ENCODE measurements at places on chromosomes 12 and 14.
A peak's percentile ranks its signal among the peaks of the same experiment; 100 is the strongest.

DNA sequence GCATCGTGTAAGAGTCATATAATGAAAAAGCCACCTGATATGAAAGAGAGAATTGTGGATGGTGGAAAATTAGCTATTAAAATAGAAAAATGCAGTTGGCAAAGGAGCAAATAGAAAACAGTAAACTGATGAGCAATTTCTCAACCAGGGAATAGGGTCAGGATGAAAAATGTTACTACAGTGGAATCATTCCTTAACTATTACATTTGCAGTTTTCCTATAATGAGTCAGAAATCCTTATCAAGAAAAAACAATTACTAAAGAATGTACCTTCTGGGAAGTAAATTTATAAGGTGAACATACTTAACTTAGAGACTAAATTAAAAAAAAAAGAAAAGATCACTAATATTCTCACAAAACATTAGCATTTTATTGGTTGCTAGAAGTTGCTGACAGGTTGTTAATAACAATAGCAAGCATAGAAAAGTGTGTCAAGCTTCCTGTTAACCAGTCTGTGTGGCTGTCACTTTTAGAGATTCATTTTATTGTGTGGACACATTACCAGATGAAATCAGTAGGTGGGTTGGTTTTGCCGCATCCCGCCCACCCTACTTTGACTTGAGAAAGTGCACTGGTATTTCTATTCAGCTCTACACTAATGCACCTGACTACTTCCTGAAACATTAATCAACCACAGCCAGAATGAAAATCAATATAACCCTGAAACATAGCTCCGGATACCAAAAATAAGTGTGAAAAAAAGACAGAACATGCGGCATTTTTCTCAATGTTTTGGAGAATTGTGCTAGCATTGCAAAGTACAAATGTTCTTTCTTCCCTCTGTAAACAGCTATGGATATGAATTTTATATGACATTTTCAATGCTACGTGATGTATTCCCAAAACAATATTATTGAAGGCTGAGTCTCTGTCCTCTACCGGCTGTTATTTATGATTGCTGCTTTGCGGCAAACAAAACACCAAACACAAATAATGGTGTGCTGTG lies 576.7 kb downstream of the SLC16A7 start:
- DNase-seq = no peak

- no peak for DNase-seq
Observed at GRCh38 chr12:22377731-22378496, 43.4 kb upstream of the ST8SIA1 start.

GRCh38 chr12:6265038-6265405 lies 45.5 kb upstream of the PLEKHG6 start:
- no peak for DNase-seq

DNA sequence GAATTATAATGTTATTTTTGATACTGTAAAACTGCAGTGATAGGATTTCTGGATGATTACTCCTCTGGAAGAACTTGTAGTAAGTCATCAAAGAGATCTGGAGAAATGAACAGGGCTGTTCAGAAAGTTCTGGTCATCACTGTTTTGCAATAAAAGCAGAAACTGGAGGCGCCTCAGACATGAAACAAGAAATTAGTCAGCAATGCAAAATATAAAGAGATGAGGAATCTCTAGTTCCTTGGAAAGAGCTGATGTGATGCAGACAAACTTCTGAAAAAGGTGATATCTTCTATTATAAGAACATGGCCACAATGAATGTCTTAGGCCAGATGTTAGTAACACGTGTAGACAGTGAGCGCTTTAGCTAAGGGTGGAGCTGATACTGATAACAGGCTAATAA lies 9.5 kb downstream of the ACIN1 start:
- no peak for DNase-seq

- DNase-seq = no peak
Observed at GRCh38 chr14:45251912-45252311, 1.1 kb downstream of the MIS18BP1 start.

DNA sequence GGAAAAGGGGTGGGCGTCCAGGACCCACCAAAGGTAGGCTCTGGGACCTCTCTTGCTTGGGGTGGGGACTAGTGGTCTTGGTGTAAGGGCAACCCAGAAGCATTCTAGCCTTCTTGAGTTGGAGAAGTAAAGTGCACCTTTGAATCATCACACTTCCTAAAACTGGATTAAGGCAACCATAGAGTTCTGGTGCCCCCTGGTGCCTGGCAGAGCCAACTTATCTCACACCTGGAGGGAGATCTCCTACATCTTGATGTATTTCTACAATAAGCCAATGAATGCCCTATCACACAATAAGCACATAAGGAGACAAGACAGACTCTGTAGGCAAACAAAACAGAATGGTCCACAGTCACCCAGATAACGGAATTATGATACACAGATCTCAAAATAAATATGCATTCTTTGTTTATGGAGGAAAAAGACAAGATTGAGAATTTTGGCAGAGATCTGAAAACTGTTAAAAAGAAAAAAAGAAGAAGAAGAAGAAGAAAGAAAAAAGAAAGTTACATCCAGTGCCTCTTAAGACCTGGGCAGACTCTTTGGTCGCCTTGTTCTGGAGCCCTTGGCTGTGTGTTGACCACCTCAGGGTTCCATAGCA lies 95.9 kb upstream of the PPP2R5C start:
- peak; percentile 27 for DNase-seq

DNA sequence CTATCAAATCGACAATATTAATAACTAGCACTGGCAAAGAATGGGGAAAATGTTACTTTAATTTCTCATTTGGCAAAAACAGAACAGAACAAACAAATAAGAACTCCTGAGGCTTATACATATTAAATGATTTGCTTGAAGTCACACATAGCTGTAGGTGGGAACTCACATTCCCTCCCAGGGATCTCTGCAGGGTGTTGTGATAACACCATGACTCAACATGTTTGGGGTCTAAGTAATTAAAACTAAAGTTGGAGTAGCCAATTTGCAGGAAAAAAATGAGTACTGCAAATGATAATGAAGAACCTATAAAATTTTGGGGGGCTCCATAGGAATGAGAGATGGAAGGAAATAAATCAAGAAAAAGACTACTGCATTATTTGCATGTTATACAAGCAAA lies 27.5 kb downstream of the UNC79 start:
- no peak for DNase-seq

GRCh38 chr14:24662753-24663152 lies 28.8 kb upstream of the GZMB start:
- no peak for DNase-seq

DNA sequence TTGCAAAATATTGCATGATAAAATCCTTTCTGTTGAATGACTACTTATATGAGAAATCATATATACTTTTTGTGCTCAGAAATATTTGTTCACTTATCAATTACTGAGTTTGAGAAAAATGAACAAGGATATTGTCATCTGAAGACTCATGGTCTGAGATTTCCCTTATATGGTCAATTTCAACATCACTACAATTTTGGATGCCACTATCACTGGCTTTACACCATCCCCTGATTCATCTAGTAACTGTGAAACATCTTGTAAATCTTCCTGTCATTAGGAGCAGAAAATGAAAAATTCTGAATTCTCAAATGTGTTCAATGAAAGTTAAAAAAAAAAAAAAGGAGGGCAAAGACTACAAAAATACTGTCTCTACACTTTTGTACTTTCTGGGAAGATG lies 21.8 kb upstream of the GXYLT1 start:
- no peak for DNase-seq

GRCh38 chr14:105012171-105012985 lies 8.5 kb downstream of the CDCA4 start:
- DNase-seq = no peak

- DNase-seq = no peak
Observed at GRCh38 chr12:43370263-43370662, 181.7 kb downstream of the ADAMTS20 start.

GRCh38 chr12:111715279-111715678 lies 29.4 kb downstream of the ACAD10 start:
- no peak for DNase-seq

- DNase-seq = no peak
Observed at GRCh38 chr14:22475381-22475780, 113.6 kb downstream of the DAD1 start.

- no peak for DNase-seq
Observed at GRCh38 chr12:52708010-52708409, 4.7 kb upstream of the KRT77 start.

- DNase-seq = no peak
Observed at GRCh38 chr12:52296572-52297215, 5.4 kb upstream of the KRT81 start.

GRCh38 chr12:39788239-39788638 lies 168.6 kb upstream of the ABCD2 start:
- no peak for DNase-seq

DNA sequence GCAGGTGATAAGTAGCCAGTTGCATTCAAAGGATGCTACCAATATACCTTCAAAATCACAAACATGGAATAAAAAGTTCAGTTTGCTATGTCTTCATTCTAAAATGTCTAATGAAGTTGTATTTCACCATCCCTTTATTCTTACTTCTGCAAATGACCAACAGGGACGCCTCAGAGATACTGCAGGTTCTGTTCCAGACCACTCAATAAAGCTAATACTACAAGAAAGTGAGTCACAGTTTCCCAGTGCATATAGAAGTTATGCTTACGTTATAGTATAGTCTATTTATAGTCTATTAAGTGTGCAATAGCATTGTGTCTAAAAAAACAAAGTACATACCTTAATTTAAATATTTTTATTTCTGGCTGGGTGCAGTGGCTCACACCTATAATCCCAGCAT lies 29.3 kb upstream of the EIF5 start:
- DNase-seq = no peak

DNA sequence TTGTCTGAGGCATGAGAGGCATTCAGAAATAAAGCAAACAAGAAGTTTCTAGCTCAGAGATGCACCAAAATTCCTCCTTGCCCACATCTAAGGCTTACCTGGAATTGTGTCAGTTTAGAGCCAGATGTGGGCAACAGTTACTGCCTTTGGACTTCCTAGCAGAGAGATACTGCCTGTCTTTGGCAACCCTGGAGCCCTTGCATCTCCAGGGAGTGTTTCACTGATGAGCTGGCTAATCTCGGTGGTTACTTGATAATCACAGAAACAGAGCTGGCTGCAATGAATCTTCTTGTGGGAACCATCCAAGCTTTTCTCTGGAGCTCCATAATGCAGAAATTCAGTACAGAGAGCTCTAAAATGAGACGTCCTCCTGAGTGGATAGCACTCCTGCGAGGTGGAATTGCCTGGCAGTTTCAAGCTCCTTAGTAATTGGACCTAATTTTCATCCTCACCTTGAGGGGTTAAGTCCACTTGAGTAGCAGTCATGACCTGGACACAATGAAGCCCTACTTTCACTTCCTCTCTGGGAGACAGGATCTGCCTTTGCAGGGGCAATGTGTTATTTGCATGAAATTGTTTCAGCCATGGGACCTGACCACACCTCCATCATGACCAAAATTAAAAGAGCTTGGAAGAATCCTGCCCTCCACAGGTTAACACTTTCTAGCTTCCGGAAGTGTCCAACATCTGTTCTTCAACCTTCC lies 108.8 kb upstream of the ARHGAP5 start:
- no peak for DNase-seq

GRCh38 chr14:101072070-101072469 lies 168.5 kb upstream of the RTL1 start:
- DNase-seq = no peak

DNA sequence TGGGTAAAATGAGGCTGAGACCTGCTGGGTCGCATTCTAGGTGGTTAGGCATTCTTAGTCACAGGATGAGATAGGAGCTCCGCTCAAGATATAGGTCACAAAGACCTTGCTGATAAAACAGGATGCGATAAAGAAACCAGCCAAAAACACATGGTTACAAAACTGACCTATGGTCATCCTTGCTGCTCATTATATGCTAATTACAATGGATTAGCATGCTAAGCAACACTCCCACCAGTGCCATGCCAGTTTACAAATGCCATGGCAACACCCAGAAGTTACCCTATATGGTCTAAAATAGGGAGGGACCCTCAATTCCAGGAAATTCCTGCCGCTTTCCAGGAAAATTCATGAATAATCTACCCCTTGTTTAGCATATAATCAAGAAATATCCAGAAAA lies 132.4 kb downstream of the BRMS1L start:
- no peak for DNase-seq

- DNase-seq = no peak
Observed at GRCh38 chr12:26451763-26452162, 256.4 kb downstream of the SSPN start.

DNA sequence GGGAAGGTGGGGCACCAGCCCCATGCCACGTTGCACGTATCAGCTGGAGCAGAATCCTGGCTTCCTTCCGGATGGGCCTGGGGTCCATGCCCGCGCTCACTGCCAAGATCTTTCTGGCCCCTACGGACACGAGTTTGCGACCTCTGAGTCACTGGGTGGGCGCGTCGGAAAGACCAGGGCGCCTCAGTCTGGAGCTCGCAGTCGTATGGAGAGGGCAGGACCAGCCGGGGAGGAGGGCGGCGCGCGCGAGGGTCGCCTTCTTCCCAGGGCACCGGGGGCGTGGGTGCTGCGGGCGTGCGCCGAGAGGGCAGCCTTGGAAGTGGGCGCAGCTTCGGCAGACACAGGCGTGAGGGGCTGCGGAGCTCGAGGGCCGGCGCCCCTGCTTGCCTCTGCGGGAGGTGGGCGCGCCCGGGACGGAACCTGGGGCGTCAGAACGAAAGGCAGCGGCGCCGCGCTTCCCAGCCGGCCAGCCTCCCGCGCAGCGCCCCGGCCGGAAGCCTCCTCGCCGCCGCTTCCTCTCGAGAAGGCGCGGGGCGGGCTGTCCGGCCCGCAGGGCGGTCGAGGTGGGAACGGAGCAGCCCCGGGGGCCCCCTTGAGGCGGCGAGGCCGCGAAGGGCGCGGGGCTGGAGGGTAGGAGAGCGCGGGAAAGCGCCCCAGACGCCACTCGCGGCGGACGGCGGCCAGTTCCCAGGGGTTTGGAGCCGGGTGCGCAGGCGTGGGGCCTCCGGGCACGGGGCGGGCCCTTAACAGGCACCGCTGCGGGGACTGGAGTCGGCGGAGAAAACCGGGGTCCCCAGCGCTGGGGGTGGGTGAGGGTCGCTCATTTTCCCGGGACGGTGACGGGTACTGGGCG lies at the start of gene ARL6IP4:
ARL6IP4 (plus strand) TSS at position 499 of the 853 bp plus-strand sequence. CDS start 459 bp downstream, outside the sequence.
- DNase-seq = peak; percentile 53

- DNase-seq = no peak
Observed at GRCh38 chr12:65765436-65765813, 58.9 kb upstream of the HMGA2 start.

DNA sequence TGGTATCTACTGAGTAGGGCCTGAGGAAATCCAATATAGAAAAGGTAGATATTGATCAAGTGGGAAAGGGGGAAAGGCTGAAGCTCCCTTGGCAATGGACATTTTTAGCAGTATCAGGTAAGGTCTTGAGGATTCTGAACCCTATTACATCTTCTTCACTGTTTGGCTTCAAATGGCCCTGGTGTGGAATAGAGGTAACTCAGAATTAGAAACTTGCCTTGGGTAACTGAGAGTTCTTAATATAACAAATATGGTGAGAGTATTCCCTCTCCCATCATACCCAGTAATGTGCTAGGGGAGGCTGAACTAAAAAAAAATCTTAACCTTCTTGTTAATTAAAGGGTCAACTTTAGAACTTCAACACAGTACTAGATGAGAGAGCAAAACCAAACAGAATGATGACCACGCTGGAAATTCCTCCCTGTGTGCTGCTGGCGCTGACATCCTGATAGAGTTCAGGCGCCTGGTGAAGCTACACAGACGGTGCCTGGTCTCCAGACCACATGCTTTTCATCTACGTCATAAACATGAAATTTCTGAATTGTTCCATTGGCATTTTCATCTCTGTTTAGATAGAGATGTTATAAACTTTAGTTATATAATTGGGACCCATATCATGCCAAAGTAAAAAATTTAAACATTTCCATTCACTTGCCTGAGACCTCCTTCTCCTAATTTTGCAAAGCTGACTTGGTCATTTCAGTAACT lies 128.3 kb downstream of the AKAP6 start:
- DNase-seq = no peak

All from stimulated activated CD4-positive, alpha-beta T cell treated with anti-CD3 and anti-CD28 coated beads, Interleukin-15, amount 100 ng/mL, for 48 hours (primary cell).